ENCODE measurements at places on chromosomes 5 and 9.
A peak's percentile ranks its signal among the peaks of the same experiment; 100 is the strongest.

DNA sequence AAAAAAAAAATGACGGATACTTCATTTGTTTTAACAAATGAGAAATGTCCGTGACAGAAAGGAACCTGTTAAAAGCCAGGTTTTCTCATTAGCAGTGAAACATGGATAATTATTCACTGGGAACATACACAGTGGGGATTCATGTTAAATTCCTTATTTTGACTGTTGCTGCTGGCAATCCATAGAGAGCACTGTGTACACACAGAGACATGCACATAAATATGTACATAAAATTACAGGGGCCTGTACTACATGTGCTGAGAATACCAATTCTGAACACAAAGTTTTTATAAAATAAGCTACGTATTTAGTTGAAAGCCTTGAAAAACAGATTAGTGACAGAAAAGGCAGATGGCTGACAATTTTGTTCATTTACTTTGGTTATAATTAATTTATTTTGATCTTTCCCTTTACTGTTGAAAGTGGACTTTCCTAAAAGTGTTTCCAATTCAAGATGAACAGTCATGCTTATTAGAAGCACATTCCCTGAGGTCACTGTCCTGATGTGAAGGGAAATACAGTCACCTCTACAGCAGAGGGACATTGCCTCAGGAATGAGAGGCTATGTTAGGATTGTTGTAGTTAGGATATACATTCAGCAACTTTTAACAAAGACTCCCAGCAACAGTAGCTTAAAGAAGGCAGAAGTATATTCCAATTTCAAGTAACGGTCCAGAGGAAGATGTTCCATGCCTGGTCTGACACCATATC is 166.7 kb downstream of the SAXO1 start:
- no peak overlapping the region for H3K27ac ChIP-seq
- no peaks in the 10 kb centered on the region for H3K36me3 ChIP-seq
- H3K4me1 ChIP-seq: no peaks in the 10 kb centered on the region
- H3K27me3 ChIP-seq: no peaks in the 10 kb centered on the region

GRCh38 chr9:133729617-133730281 is 8.4 kb downstream of the SARDH start:
- H3K36me3 ChIP-seq: no peaks in the 10 kb centered on the region
- H3K4me1 ChIP-seq: no peaks in the 10 kb centered on the region
- no peaks in the 10 kb centered on the region for H3K27me3 ChIP-seq
- H3K27ac ChIP-seq: no peak overlapping the region

DNA sequence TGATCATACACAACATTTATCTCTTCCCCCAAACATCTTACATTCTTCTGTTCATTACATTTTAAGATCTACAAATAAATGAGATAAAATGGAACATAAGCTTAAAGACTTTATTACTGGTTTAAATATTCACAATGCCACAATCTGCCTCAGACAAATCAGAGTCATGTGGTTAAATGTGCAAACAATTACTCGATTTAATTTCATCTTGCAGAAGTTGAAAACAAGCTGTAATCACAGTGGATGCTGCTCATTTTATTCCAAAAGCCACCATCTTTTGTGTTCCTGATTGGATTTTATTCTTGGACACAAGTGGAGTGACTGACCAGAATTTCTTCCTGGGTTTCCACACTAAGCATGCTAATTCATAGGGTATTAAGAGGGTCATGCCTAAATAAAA is 33.2 kb downstream of the SPOCK1 start:
- no peak for DNase-seq
- H3K4me3 ChIP-seq: no peak overlapping the region
- peaks cover 9% of the 10 kb centered on the region for H3K4me1 ChIP-seq
- H3K36me3 ChIP-seq: no peaks in the 10 kb centered on the region

DNA sequence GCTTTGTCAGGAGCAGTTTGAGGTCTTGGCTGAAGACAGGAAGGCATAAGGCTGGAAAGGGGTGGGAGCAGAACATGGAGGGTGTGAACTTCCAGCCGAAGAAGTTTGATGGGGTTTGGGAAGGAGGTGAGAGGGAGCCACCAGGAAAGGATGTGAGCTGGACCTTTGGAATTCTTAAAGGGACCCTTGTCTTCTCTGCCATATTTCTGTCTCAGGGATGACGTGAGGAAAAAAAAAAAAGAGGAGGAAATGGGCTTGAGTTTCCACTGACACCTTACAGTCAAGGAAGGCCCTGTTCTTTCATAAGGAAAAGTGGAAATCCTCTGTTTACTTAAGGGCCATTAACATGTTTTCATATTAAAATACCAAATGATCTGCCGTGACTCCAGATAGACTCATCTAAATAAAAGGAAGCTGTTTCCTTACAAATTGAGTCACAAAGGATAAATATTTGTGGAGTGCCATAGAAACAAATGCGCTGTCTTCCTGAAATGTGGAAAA is 132.1 kb downstream of the PALM2AKAP2 start:
- H3K27me3 ChIP-seq: no peaks in the 10 kb centered on the region
- no peak for DNase-seq
- peak overlapping the region; percentile 94 for H3K27ac ChIP-seq
- H3K4me1 ChIP-seq: peaks cover 36% of the 10 kb centered on the region

- H3K4me1 ChIP-seq: peaks cover 27% of the 10 kb centered on the region
- H3K36me3 ChIP-seq: no peaks in the 10 kb centered on the region
- H3K27ac ChIP-seq: no peak overlapping the region
- H3K27me3 ChIP-seq: no peaks in the 10 kb centered on the region
- no peak overlapping the region for H3K4me3 ChIP-seq
Measured at GRCh38 chr9:130945173-130945572, 6.1 kb upstream of the FIBCD1 start.

- no peak for DNase-seq
- H3K4me1 ChIP-seq: no peaks in the 10 kb centered on the region
- no peaks in the 10 kb centered on the region for H3K36me3 ChIP-seq
- H3K27me3 ChIP-seq: no peaks in the 10 kb centered on the region
- no peak overlapping the region for H3K27ac ChIP-seq
Measured at GRCh38 chr5:149406203-149406978, 27.3 kb upstream of the IL17B start.

- H3K36me3 ChIP-seq: no peaks in the 10 kb centered on the region
- peak; percentile 81 for DNase-seq
- H3K27ac ChIP-seq: peak within 1 kb of the TSS; percentile 47
Measured at GRCh38 chr5:80255811-80256712, at the start of gene SERINC5. Gene SERINC5 (minus strand): TSS chr5:80256048. CDS start chr5:80255922, 126 bp downstream.

DNA sequence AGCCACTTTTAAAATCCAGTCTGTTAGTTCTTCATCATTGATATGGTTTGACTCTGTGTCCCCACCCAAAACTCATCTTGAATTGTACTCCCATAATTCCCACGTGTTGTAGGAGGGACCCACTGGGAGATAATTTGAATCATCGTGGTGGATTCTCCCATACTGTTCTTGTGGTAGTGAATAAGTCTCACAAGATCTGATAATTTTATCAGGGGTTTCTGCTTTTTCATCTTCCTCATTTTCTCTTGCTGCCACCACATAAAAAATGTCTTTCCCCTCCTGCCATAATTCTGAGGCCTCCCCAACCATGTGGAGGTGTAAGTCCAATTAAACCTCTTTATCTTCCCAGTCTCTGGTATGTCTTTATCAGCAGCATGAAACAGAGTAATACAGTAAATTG is 26.9 kb upstream of the SH3TC2 start:
- no peak overlapping the region for H3K4me3 ChIP-seq
- DNase-seq: no peak
- H3K4me1 ChIP-seq: no peaks in the 10 kb centered on the region
- H3K27me3 ChIP-seq: no peaks in the 10 kb centered on the region
- H3K27ac ChIP-seq: no peak overlapping the region

- no peak for DNase-seq
- H3K27ac ChIP-seq: no peak overlapping the region
- H3K36me3 ChIP-seq: peaks cover 94% of the 10 kb centered on the region
- H3K4me3 ChIP-seq: no peak overlapping the region
- H3K27me3 ChIP-seq: no peaks in the 10 kb centered on the region
- H3K4me1 ChIP-seq: no peaks in the 10 kb centered on the region
Measured at GRCh38 chr9:35718721-35719511, 13.1 kb downstream of the TLN1 start.

DNA sequence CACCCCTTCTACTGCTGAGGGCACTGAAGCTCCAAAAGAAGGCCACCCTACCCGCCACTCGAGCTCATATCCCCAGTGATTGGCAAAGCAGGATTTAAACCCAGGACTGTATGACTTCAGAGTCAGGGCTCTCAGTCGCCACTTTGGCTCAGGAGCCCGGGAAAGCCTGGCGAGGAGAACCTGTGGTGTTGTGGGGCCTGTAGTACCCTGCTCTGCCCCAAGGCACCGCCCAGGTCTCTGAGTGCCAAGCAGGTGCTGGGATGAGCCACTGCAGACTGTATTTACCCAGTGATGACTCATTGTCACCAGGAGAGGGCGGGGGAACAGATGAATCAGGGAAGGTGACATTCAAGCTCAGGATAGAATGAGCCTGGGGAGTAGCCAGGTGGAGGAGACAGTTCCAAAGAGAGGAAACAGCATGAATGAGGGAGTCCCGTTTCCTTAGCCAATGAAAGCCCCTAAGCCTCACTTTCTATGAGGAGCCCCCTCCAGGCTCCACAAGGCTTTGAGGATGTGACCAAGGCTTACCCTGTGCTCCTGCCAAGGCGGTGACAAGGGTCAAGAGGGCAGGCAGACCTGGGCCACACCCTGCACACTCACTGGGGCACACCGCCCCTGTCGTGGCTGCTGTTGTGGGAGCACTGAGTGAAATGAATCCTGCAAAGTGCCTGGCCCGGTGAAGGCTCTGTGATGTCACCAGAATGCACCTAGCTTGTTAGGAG is 17.8 kb upstream of the DPM2 start:
- DNase-seq: no peak
- H3K4me3 ChIP-seq: no peak overlapping the region
- H3K27ac ChIP-seq: no peak overlapping the region
- no peaks in the 10 kb centered on the region for H3K36me3 ChIP-seq
- peaks cover 15% of the 10 kb centered on the region for H3K4me1 ChIP-seq

- peaks cover 7% of the 10 kb centered on the region for H3K4me1 ChIP-seq
- H3K27me3 ChIP-seq: no peaks in the 10 kb centered on the region
- no peaks in the 10 kb centered on the region for H3K36me3 ChIP-seq
- no peak overlapping the region for H3K4me3 ChIP-seq
- no peak for DNase-seq
Measured at GRCh38 chr5:170479484-170479883, 24.3 kb upstream of the KCNIP1 start.

DNA sequence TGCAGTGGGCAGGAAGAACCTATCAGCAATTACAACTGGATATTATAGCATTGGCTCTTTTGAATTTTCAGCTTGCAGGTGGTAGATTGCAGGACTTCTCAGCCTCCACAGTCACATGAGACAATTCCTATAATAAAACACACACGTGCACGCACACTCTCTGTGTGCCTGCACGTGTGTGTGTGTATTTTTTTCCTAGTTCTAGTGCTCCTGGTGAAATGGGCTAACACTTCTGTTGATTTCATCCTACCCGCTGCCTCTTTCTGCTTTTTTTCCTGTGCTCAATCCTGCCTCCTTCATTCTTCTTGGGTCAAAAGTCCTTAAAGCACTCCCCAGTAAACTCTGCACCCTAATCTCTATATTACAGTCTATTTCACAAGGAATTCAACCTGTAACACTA is 320.1 kb downstream of the OSTF1 start:
- H3K27ac ChIP-seq: no peak overlapping the region
- DNase-seq: no peak
- H3K27me3 ChIP-seq: no peaks in the 10 kb centered on the region
- H3K4me3 ChIP-seq: no peak overlapping the region
- no peaks in the 10 kb centered on the region for H3K4me1 ChIP-seq

GRCh38 chr5:156947925-156948324 is 15.1 kb downstream of the TIMD4 start:
- H3K36me3 ChIP-seq: no peaks in the 10 kb centered on the region
- H3K27ac ChIP-seq: no peak overlapping the region
- no peak for DNase-seq
- H3K4me1 ChIP-seq: no peaks in the 10 kb centered on the region

GRCh38 chr9:87973122-87973521 is 1.2 kb downstream of the CDK20 start:
- no peak overlapping the region for H3K4me3 ChIP-seq
- DNase-seq: no peak
- H3K4me1 ChIP-seq: peaks cover 8% of the 10 kb centered on the region

- no peak overlapping the region for H3K4me3 ChIP-seq
- no peaks in the 10 kb centered on the region for H3K27me3 ChIP-seq
- H3K36me3 ChIP-seq: no peaks in the 10 kb centered on the region
- H3K27ac ChIP-seq: no peak overlapping the region
Measured at GRCh38 chr5:160694896-160695295, 157.1 kb downstream of the ATP10B start.

GRCh38 chr9:132114102-132114707 is 34.5 kb upstream of the MED27 start:
- H3K4me3 ChIP-seq: no peak overlapping the region
- H3K27me3 ChIP-seq: peaks cover 7% of the 10 kb centered on the region

- no peaks in the 10 kb centered on the region for H3K27me3 ChIP-seq
- H3K36me3 ChIP-seq: no peaks in the 10 kb centered on the region
- H3K4me3 ChIP-seq: no peak overlapping the region
- H3K4me1 ChIP-seq: no peaks in the 10 kb centered on the region
- no peak for DNase-seq
Measured at GRCh38 chr5:120476063-120476462, 12.0 kb downstream of the PRR16 start.

DNA sequence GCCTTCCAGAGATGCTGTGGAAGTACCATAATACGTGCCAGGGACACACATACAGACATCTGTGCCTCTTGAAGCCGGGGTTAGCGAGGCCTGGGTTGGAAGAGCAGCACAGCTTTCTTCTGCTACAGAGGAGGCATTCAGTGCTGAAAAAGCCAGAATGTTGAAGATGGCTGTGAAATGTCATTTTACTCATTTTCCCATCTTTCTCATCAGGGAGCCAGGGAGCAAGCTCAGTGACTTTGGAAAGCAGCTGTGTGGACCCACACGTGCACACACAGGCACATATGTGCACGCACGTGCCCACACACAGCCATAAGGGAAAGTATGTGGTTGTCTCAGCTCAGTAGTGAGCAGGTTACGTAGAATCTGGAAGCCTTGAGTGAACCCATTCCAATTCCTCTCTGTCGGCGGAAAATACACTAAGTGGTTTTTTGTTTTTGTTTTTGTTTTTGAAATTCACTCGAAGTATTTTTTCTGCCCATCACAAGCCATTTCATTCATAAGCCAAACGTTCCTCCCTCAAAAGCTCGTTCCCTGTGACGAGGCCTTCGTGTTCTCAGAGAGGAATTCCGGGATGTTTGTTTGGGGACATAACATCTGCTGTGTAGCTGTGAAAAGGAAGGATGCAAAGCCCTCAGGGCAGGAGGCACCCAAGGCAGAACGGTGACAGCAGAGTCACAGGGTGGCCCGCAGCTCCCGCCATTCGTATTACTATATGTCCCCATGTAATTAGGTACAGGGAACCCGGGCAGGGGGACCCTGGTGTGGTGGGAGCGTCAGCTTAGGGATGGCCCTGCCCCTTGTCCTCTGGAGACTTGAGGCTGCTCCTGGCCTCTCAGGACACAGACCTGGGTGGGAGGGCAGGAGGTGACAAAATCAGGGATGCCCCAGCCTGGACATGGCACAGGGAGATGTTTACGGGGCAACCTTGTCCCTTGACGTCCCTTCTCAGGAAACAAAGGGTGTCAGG is 29.0 kb upstream of the ANKRD33B start:
- no peaks in the 10 kb centered on the region for H3K27me3 ChIP-seq
- no peak overlapping the region for H3K4me3 ChIP-seq
- no peaks in the 10 kb centered on the region for H3K4me1 ChIP-seq

Data from RWPE2 (cell line).